ENCODE measurements at places on chromosomes 11 and 22.
A peak's percentile ranks its signal among the peaks of the same experiment; 100 is the strongest.

- DNase-seq = peak; percentile 71
Measured at GRCh38 chr11:71425860-71426259, 22.3 kb downstream of the DHCR7 start.

GRCh38 chr22:22605074-22605404 is 39.4 kb upstream of the GGTLC2 start:
- DNase-seq = no peak

DNA sequence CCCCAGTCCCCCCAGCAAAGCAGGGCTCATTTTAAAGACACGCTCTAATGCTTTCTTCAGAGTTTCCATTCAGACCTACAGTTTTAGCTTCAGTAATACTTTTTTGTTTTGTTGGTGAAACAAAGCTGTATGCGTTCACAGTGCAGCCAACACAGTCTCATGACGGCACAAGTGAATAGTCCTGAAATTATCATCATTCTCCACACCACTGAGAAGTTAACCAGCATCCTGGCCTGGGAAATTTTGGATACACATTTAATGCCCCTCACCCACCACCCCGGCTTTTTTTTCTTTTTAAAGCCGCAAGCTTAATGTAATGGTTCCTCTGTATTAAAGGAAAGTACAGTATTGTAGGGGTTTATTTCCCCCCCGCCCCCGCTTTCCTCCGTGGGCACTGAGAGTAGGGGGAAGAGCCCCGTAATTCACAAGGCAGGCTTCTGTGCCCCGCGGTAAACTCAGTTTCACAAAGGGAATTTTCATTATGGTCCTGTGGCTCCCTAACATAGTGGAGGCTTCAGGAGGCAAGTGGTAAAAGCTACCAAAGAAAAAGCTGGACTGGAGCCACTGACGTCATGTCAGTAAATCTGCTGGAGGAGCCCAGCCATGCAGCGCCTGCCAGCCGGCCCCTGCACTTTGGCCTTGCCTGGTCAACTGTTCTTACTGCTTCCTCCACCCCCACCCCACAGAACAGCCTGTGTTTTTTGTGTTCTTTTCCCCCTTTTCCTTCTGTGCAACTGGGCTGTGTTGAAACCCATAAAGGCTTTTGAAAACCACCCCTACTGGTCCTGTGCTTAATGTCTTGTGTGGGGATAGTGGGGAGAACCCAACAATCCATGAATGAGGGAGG is 18.2 kb downstream of the TEAD1 start:
- DNase-seq = no peak

- DNase-seq = no peak
Measured at GRCh38 chr22:38347181-38347943, 30.1 kb upstream of the CSNK1E start.

- DNase-seq = peak; percentile 43
Measured at GRCh38 chr11:9716275-9717039, 52.6 kb downstream of the SWAP70 start.

DNA sequence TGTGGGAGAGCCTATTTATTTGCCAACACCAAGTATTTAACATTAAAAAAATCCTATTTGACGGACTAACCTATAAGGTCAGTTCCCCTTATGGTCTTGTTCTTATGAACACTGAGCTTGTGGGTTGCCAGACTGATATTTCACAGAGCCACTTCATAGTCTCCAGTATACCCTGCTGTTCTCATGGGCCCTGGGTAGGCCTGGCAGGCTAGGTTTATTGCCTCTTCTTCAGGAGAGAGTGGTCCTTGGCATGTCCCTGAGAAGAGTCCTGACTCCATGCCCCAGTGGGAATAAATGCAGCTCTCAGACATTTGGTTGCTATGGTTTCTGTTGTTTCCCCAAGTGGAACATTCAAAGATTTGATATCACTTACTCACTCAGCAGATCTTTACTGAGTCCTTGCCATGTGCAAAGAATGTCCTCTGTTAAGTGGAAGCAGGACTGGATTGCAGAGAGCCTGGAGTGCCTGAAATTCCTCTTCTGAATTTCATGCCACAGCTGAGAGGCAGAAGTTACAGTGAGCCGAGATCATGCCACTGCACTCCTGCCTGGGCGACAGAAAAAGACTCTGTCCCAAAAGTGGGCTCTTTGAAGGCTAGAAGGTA is 15.7 kb downstream of the SLC5A1 start:
- DNase-seq = no peak

- DNase-seq = no peak
Measured at GRCh38 chr11:120695426-120695825, 183.9 kb downstream of the GRIK4 start.

- no peak for DNase-seq
Measured at GRCh38 chr11:57479911-57480310, 19.6 kb downstream of the RTN4RL2 start.

DNA sequence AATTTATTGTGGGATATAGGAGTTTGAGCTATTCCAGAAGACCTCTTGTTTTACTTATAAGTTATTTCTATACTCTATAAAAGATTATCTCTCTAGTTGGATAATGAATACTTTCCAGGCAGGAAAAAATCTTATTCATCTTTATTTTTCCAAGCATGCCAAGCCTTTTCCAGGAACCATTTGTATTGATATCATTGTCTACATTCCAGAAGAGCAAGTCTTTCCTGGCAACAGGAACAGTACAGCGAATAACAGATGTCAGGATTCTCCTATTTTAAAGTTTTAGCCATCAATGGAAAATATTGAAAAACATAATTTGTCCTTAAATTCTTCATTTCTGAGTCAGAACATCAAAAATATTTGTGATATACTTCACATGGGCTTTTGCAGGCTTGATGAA is 5.2 kb upstream of the NXPE1 start:
- no peak for DNase-seq

DNA sequence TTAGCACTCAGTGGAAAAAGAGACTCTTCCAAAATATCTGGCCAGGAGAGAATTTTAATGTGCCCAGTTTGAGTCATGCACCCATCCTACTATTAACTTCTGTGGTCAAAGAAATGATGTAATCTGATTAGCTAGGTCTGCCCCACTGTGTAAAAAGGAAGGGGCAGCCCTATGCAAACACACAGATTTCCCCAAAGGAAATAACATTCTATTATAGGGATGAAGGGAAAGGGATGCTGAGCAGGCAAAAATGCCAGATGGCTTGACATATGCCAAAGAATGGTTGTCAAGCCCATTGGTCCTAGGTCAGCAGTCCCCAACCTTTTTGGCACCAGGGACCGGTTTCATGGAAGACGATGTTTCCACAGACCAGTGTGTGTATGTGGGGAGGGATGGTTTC is 43.3 kb upstream of the PAK1 start:
- no peak for DNase-seq

- DNase-seq = no peak
Measured at GRCh38 chr11:62150887-62151736, 27.3 kb downstream of the INCENP start.

DNA sequence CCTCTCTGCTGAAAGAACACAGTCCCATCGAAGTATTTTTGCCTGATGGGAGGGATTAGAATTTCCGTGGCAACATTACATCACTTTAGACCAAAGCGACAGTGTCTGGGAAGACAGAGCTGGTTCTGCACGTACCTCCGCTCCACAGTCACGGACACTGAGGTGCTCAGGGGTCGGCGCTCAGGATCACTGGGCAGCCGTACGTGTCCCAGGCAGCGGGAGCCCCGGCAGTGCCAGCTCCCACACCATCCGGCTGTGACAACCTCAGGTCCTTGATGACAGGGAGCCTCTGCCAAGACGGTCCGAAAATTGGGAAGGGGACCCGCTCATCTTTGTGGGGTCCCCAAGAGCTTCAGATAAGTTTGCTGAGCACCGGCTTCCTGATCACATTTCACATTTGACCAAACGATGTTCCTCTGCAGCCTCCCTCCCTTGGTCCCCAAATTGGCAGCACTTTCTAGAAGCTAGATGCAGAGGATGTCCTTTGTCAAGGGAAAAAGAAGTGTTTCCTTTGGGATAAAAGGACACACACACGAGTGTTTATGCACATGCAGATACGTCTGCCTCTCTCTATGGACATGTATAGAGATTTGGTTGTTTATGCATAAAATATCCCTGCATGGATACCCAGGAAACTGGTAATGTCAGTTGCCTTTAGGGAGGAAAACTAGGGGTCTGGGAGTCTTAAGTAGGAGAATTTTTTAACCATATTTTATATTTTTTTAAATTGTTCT is 61.6 kb upstream of the LINC01488 start:
- DNase-seq = no peak

GRCh38 chr11:69165775-69166174 is 10.0 kb downstream of the SMIM38 start:
- no peak for DNase-seq

DNA sequence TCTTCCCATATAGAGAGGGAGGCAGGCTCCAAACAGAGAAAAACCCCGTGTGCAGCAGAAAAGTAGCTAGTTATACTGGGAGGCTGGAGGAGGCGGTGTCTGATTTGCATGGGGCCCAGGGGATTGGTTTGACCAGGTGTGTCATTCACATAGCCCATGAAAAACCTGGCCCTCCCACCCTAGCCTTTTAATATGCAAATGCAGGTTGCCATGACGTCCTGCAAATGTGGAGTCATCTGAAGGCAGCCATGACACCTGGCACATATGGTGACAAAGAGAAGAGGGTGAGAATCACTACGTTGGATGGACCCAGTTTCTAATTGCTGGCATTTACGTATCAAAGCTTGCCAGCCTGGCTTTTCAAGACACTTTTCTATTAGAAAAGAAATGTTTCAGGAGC is 57.8 kb downstream of the FAM181B start:
- DNase-seq = no peak

DNA sequence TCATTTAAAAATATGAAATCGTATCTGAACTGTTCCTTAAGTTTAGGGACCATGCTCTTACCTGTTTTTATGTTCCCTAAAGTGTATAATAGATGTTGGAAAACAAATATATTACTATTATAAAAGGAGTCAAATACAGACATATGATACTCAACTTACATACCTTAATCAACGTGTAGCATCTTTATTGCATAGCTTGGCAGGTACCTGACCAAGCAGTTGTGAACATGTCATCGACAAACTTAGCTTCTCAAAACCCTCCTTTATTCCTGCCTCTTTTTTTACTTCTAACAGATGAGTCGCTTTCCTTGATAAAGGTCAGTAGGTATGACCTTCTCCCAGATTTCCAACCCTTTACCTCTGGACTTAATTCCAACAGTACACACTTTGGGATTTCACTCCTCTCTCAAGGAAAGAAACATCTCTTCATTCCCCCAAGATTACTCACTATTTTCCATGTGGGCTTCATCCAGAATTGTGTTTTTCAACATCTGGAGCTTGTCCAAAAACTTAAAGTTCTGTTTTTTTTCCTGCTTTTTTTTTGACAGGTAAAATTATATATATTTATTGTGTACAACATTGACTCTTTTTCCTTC is 11.9 kb downstream of the HIPK3 start:
- DNase-seq = no peak

GRCh38 chr22:20979243-20979809 is 2.8 kb upstream of the LZTR1 start:
- peak; percentile 90 for DNase-seq

DNA sequence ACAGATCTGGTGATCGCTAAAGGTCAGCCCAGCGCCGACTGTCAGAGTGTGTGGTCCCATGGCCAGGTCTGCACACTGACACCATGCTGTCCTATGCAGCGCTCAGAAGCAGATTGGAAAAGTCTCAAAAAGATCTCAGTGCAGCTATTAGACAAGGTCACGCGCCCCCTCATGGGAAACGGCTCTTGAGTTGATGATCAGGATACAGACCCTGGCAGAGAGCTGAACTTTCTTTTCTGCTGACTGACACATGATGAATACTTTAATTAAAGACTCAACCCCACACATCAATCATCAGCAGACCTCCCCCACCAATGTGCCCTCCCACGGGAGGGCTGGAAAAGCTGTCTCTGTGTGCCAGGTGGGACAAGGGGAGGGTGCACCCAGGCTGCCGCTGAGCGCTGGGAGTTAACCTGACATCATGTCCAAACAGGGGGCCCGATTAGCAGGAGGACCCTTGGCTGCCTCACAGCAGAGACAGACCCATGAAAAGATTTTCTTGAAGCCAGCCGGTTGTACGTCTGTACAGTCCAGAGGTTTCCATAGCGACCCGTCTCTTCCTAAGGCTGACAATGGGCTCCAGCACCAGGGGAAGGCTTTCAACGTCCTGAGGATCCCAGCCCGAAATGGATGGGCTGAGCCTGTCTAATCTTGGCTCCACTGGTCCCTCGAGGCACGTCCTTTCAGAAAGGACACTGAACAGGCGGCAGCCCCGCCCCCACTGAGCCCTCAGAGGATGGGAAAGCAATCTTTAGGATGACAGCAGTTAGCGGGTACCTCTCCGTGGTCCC is 26.9 kb downstream of the RASD2 start:
- DNase-seq = no peak

DNA sequence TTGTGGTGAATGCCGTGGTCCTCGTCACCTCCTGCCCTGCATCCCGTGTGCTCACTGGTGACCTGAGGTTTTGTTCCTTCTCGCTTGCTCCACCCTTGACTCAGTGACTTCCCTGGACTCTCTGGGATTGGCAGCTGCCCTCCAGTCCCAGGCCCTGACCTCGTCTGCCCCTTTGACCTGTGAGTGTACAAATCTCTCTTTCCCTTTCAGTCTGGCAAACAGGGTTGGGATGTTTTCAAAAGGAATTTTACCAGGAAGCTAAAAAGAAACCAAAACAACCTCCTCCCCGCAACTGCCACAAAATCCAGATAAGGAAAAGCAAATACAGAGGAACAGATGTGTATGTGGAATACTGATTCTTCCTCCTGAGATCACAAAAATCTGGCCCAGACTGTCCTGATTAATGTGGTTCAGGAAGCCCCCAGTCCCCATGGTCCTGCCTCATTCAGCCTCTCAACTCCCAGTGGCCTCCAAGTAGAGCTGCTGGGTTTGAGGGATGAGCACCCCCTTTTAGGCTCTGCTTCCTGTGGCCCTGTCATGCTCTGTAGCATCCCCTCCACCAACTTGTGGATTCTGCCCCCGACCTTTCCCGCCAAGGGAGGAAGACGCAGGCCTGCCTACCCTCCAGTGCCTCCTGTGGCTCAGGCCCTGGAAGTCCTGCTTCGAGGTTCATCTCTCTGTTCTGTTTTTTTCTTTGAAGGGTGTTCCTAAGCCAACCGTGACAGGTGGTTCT is 15.2 kb downstream of the ROBO4 start:
- no peak for DNase-seq

- peak; percentile 29 for DNase-seq
Measured at GRCh38 chr11:104005234-104005855, 31.1 kb upstream of the DDI1 start.
